ENCODE measurements at places on chromosomes 12 and 14.

DNA sequence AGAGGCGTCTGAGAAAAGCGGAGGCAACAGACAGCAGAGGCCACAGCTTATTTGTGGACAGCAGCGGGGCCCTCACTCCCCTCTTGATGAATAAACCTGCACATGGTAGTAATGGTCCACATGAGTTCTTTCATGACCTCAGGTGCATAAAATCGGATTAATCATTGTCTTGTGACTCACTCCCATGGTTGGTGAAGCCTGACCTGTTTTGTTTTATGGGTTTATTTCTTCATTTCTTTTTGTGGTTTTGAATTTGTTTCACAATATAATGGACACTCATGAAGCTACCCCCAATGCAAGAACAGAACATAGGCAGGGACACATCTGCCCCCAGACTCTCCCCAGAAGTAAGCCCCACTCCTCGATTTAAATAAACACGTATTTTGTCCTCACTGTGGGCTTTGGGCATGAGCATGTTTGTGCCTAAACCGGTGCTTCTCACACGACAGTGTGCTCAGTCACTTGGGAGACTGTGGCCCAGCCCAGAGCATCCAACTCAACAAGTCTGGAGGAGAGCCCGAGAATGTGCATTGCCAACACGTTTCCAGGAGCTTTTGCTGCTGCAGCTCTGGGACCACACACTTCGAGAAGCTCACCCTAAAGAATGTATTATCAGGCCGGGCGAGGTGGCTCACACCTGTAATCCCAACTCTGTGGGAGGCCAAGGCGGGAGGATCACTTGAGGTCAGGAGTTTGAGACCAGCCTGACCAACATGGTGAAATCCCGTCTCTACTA, 116.1 kb downstream of the SCARB1 start:
- H3K4me1 ChIP-seq, result peaks cover 19% of the 10 kb centered on the region
- H3K4me3 ChIP-seq, result no peak overlapping the region
- no peaks in the 10 kb centered on the region for H3K36me3 ChIP-seq
- peak; percentile 92 for DNase-seq

- H3K27ac ChIP-seq, result peak overlapping the region; percentile 93
- H3K4me3 ChIP-seq, result peak overlapping the region; percentile 98
- DNase-seq, result peak; percentile 15
- H3K4me1 ChIP-seq, result no peaks in the 10 kb centered on the region
- no peaks in the 10 kb centered on the region for H3K27me3 ChIP-seq
Measured at GRCh38 chr12:133129368-133130037, 571 bp downstream of the ZNF891 start.

DNA sequence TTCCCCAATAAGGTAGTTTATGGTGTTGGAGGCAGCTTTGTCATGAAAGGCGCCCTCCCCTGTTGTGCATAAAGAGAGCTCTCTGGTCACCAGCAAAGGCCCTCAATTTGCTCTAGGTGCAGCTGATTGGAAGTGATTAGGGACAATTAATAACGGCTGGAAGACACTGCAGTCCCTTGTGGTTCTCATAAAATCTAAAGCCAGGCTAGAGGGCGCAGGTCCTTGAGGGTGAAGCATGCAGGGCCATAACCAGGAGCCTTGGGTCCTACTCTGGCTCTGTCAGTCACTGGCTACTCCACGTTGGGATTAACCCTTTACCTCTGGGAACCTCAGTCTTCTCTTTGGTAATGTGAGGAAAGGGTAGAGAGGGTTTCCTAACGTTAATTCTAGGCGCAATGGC, 1.9 kb downstream of the DAAM1 start:
- no peaks in the 10 kb centered on the region for H3K36me3 ChIP-seq
- peak overlapping the region; percentile 46 for H3K27ac ChIP-seq
- peaks cover 4% of the 10 kb centered on the region for H3K4me1 ChIP-seq
- H3K4me3 ChIP-seq, result peak overlapping the region; percentile 93

GRCh38 chr12:111367661-111368221, 1.2 kb downstream of the PHETA1 start:
- no peak overlapping the region for H3K27ac ChIP-seq
- peak overlapping the region; percentile 95 for H3K4me3 ChIP-seq
- H3K36me3 ChIP-seq, result peaks cover 10% of the 10 kb centered on the region
- H3K27me3 ChIP-seq, result no peaks in the 10 kb centered on the region
- peak; percentile 15 for DNase-seq

GRCh38 chr14:89673512-89674225, 256.6 kb upstream of the FOXN3 start:
- DNase-seq, result peak; percentile 66
- peaks cover 2% of the 10 kb centered on the region for H3K4me1 ChIP-seq
- H3K27me3 ChIP-seq, result no peaks in the 10 kb centered on the region
- no peaks in the 10 kb centered on the region for H3K36me3 ChIP-seq

GRCh38 chr12:102215992-102216691, 18.5 kb upstream of the PMCH start:
- no peak overlapping the region for H3K4me3 ChIP-seq
- H3K4me1 ChIP-seq, result peaks cover 2% of the 10 kb centered on the region
- H3K27ac ChIP-seq, result no peak overlapping the region
- no peaks in the 10 kb centered on the region for H3K36me3 ChIP-seq
- peak; percentile 83 for DNase-seq

DNA sequence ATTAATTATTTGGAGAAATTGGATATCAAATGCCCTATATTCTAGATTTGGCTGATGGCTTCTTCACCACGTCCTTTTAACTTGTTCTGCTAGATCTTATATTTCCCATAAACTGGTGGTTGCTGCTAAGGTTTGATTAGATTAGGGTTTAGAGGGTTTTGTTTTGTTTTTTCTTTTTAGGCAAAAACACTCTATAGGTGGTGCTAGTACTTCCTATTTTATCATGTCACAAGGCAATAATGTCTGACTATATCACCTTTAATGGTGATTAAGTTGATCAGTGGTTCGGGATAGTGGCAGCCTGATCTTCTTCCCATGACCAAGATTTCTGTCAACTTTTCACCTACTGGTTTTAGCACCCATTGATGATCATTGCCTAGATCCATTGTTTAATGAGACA, 455.1 kb downstream of the RAD51B start:
- no peak for DNase-seq
- H3K27ac ChIP-seq, result no peak overlapping the region
- no peak overlapping the region for H3K4me3 ChIP-seq
- H3K4me1 ChIP-seq, result peaks cover 3% of the 10 kb centered on the region

- peaks cover 5% of the 10 kb centered on the region for H3K36me3 ChIP-seq
- no peaks in the 10 kb centered on the region for H3K4me1 ChIP-seq
- peak overlapping the region; percentile 92 for H3K4me3 ChIP-seq
- H3K27me3 ChIP-seq, result no peaks in the 10 kb centered on the region
- DNase-seq, result no peak
- peak overlapping the region; percentile 94 for H3K27ac ChIP-seq
Measured at GRCh38 chr14:34629344-34629656, 648 bp downstream of the SNX6 start.

- H3K27me3 ChIP-seq, result no peaks in the 10 kb centered on the region
- peaks cover 36% of the 10 kb centered on the region for H3K36me3 ChIP-seq
- H3K27ac ChIP-seq, result peak overlapping the region; percentile 96
- peak; percentile 63 for DNase-seq
- peak overlapping the region; percentile 64 for H3K4me3 ChIP-seq
Measured at GRCh38 chr14:22837114-22837749, 847 bp downstream of the MMP14 start.

DNA sequence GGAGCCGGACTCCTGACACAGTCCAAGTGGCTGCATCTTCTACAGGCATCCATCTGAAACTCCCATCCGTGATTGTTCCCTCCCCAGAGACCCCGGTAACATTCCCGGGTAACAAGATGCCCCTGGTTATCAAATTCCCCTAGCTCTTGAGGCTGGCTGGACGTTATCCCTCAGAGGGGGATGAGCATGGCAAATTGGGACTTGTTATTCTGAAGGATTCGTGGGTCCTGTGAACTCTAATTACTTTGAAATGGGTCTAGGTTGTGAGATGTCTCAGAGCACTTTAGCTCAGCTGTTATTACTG, 642 bp upstream of the PAN2 start:
- H3K4me3 ChIP-seq, result peak overlapping the region; percentile 56
- H3K4me1 ChIP-seq, result peaks cover 5% of the 10 kb centered on the region
- no peaks in the 10 kb centered on the region for H3K36me3 ChIP-seq
- no peaks in the 10 kb centered on the region for H3K27me3 ChIP-seq

DNA sequence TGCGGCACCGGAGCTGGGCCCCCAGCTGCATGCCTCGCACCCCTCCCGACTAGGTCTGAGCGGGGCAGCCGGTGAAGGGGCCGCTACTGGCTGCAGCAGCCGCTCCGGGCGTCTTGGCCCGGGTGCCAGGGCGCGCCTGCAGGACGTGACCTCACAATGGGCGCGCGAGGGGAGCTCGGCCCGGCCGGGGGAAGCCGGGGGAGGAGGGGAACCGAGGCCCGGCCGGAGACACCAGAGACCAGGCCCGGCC, 353 bp downstream of the BAG5 start:
- DNase-seq, result peak; percentile 23
- H3K27ac ChIP-seq, result peak overlapping the region; percentile 81
- H3K36me3 ChIP-seq, result peaks cover 15% of the 10 kb centered on the region
- H3K4me3 ChIP-seq, result peak overlapping the region; percentile 85
- H3K27me3 ChIP-seq, result no peaks in the 10 kb centered on the region
- H3K4me1 ChIP-seq, result peaks cover 17% of the 10 kb centered on the region

DNA sequence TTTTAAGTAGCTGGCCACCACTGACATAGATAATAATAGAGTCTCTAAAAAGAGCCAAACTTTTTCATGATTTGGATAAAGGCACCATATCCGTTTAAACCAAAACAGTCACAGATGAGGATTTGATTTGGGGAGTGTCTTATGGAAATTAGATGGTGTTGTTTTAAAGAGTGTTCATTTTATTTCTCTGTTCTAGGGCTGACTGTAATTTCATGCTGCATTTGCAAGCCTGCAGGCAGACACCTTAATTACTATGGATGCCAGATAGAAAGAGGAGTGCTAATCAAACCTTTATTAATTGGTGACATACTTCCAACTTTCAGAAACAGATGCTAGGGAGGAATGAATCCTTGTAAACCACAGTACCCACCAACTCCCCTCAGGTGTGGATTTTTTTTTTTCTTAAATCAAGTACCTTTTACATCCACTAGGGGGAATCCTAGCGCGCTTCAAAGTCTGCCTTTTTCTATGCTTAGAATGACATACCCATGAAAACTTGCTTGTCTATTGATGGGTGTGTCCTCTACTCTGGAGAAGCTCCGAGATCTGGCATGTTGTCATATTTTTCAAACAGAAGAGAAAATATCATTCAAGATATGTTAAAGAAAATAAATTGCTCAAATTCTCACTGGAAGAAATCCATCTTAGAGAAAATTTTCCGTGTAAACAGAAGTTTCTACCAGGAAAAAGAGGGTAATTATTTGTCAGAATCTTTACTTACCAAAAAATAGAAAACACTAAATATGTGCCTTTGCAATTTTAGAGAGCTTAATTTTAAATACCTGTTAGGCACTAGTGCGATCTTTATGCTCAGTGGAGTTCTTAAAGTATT, 14.2 kb upstream of the PLXNC1 start:
- no peak overlapping the region for H3K27ac ChIP-seq
- H3K27me3 ChIP-seq, result peaks cover 20% of the 10 kb centered on the region
- DNase-seq, result peak; percentile 62
- H3K4me3 ChIP-seq, result no peak overlapping the region

DNA sequence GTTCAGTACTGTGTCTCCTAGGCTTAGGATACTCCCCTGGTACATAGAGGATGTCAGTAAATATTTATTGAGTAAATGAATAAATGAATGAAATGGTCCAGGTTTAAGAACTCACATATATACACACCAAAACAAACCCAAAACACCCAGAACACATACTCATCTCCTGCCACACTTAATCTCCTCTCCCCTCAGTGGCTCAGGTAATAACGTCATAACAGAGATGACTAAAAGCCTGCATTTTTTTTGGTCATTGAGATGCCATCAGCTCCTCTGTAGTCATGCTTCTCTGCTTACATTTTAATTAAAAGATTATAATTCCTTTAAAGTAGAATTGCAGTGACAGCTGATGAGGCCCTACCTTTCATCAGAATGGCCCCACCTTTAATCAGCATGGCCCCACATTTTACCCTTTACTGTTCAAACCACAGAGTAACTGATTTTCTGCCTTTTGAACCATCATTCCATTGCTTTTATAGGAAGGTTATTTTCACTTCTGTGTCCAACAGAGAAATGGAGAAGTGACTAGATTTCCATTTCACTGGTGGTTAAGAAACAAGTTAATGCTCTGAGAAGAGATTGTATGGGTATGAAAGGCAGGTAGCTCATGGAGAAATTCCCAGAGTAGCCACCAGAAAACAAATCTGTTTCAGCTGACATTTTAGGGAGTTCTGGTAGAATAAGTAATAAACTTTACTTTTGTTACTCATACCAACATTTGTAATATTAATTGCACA, 193.4 kb upstream of the ATP2B1 start:
- no peak overlapping the region for H3K27ac ChIP-seq
- no peaks in the 10 kb centered on the region for H3K27me3 ChIP-seq
- H3K36me3 ChIP-seq, result no peaks in the 10 kb centered on the region
- peaks cover 6% of the 10 kb centered on the region for H3K4me1 ChIP-seq

DNA sequence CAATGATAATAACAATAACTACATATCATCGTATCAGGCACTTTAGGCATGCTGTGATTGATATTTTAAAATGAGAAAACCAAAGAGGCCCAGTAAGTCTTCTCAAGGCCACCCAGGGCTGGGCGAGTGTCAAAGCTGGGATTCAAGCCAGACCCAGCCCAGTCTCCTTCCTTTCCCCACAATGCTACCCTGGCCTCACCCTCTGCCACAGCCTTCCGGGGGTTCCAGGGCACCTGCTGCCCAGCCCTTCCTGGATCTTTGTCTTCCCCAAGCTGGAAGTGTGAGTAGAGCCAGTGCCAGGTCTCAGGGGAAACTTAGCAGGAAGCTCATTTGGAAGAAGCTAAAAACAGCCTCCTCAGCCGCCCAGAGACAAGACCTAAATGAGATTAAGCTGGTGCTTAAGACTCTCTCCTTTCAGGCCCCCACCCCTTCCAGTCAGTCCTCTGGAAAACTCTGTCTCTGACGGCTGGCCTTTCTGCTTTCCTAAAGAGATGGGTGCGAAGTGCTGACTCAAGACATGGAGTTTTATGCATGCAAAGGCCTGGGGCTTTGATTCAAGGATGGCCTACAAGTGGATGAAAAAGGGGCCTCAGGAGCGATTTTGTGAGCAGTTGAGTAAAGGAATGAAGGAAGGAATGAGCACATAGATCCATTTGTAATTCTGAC, 184.2 kb downstream of the KCNA5 start:
- peaks cover 3% of the 10 kb centered on the region for H3K27me3 ChIP-seq
- 0 out of 2 replicates have a peak, but pooled peaks cover 2% of the 10 kb centered on the region for H3K4me1 ChIP-seq
- no peak overlapping the region for H3K27ac ChIP-seq
- no peaks in the 10 kb centered on the region for H3K36me3 ChIP-seq
- no peak overlapping the region for H3K4me3 ChIP-seq

DNA sequence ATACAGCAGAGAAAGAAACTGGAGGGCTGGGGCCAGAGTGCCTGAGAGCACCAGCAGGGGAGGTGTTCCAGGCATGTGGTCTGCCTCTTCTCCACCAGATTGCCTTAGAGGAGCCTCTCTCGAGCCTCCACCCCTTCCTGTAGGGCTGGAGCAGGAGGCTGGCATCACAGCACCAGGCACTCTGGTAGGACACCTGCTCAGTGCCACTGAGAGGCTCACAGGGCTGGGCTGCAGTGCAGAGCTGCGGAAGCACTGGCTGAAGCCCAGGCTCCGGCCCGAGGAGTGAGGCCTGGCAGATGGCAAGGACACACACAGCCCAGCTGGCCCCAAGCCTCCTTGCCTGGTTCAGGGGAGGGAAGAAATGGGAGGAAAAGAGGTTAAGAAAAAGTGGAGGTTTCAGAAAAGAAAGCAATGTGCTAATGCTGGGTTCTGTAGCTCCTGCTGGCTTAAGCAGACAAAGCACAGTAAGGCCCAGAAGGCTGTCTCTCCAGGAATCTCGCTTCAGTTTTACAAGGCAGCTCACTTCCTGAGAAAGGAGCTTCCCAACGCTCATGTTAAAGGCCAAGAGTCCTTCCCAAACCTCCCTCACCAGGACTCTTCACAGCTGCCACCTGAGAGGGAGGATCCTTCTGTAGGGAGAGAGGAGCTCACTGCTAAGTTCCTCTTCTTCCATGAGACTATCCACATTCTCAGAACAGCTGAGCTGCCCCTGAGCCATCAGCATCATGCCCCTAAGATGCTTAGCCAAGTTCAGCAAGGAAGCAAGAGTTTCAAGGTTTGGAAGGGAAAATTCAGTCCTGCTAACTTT, 23.8 kb downstream of the SPTB start:
- H3K4me3 ChIP-seq, result no peak overlapping the region
- no peaks in the 10 kb centered on the region for H3K36me3 ChIP-seq

All from IMR-90 (cell line).